ENCODE measurements at places on chromosomes 12 and 14. TPM values are rescaled to one million over a fixed set of nuclear protein-coding genes. Genes with fewer than 3 reads are reported as not detected.

The TPH2 gene
- total RNA-seq, result not detected

The B3GNT4 gene
- total RNA-seq, result 5.1 TPM

The CARMIL3 gene
- 3.9 TPM for total RNA-seq

The USP44 gene
- 2.8 TPM for total RNA-seq

The TMEM63C gene
- total RNA-seq, result 2.0 TPM

The ALG10B gene
- 4.2 TPM for total RNA-seq

The RNASE13 gene
- total RNA-seq, result 0.57 TPM

The ZNF605 gene
- 9.6 TPM for total RNA-seq

The ANO2 gene
- total RNA-seq, result 7.0 TPM

The DCN gene
- total RNA-seq, result 404 TPM

The NID2 gene
- total RNA-seq, result 6.9 TPM

The SLC41A2 gene
- 18.7 TPM for total RNA-seq

The GALNT6 gene
- total RNA-seq, result 1.1 TPM

The TAS2R9 gene
- total RNA-seq, result not detected

The SLC25A29 gene
- 147 TPM for total RNA-seq

The POLE gene
- 41.8 TPM for total RNA-seq

The KLRC3 gene
- total RNA-seq, result not detected

The TSPAN8 gene
- 36.3 TPM for total RNA-seq

The KRT71 gene
- total RNA-seq, result not detected

The METTL1 gene
- 14.3 TPM for total RNA-seq

The SLCO1C1 gene
- 0.23 TPM for total RNA-seq

The CLEC6A gene
- total RNA-seq, result not detected

The BIN2 gene
- 2.6 TPM for total RNA-seq

The HPD gene
- total RNA-seq, result 0.41 TPM

The LRP1 gene
- total RNA-seq, result 198 TPM

The METTL25 gene
- 20.8 TPM for total RNA-seq

The CCDC175 gene
- not detected for total RNA-seq

The CEBPE gene
- not detected for total RNA-seq

The KRT77 gene
- total RNA-seq, result 0.57 TPM

The LRRK2 gene
- 6.2 TPM for total RNA-seq

The INHBC gene
- 0.46 TPM for total RNA-seq

The PEBP1 gene
- total RNA-seq, result 538 TPM

The OR6C65 gene
- not detected for total RNA-seq

The RNF212B gene
- total RNA-seq, result not detected

The TCL1B gene
- 1.4 TPM for total RNA-seq

The EXOC5 gene
- total RNA-seq, result 48.7 TPM

The GNG2 gene
- total RNA-seq, result 120 TPM

The BMP4 gene
- 11.2 TPM for total RNA-seq

The PSMC6 gene
- 87.3 TPM for total RNA-seq

The ERP27 gene
- 0.57 TPM for total RNA-seq

The ORAI1 gene
- 71.1 TPM for total RNA-seq

The MGP gene
- total RNA-seq, result 233 TPM

The CCDC198 gene
- not detected for total RNA-seq

The CISTR gene
- total RNA-seq, result not detected

The TRMT61A gene
- 40.4 TPM for total RNA-seq

The RNASE2 gene
- total RNA-seq, result 0.91 TPM

The AMIGO2 gene
- 6.3 TPM for total RNA-seq

The INSM2 gene
- total RNA-seq, result 1.2 TPM

The MYH6 gene
- 3.1 TPM for total RNA-seq

The GNPTAB gene
- 49.9 TPM for total RNA-seq
